ENCODE measurements at places on chromosomes 2 and 18.

DNA sequence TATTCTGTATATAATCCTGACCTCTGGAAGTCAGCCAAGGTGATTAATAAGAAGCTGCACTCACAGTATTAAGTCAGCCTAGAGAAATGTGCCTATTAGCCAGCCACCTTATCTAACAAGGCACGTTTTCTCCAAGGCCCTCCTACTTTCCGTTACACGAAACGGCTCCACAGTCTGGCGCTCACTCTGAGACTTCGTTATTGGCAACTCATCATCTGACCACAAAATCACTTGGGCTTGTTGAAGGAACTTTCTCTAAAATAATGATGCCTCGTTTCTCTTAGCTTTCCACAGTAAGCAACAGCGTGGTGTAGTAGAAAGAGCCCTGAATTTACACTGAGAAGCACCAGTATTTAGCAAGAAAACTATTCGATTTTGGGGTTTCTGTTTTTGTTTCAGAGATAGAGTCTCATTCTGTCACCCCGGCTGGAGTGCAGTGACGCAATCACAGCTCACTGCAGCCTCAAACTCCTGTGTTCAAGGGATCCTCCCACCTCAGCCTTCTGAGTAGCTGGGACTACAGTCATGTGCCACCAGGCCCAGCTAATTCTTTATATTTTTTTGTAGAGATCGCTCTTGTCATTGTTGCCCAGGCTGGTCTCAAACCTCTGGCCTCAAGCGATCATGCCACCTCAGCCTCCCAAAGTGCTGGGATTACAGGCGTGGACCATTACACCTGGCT lies 53.6 kb upstream of the SLC14A1 start:
- DNase-seq: no peak

DNA sequence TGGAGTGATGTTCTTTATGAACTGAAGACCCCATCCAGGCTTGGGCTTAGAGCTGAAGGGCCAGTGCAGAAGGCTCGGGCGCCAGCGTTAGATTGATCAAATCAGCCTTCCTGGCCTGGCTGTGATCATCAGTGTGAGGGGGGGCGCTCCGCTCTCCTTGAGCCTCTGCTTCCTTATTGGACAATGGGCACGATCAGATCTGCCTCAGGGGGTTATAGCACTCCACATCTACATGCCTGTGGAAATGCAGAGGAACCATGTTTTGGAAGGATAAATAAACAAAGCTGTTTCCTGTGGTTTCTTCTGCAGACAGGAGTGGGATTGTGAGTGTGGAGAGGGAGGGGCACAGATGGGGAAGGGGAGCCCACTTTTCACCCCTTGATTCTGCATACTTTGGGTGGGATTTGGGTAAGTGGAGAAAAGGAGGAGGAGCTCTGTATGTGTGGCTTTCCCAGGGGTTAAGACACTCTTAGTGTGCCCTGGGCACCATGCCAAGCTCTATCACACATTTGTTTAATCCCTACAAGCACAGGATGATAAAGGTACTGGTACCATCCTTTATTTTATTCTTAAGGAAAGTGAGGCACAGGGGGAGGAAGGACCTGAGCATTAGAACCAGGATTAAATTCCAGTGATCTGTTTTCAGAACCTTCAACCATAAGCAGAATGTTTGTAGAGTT lies 150.5 kb downstream of the EN1 start:
- no peak for DNase-seq

DNA sequence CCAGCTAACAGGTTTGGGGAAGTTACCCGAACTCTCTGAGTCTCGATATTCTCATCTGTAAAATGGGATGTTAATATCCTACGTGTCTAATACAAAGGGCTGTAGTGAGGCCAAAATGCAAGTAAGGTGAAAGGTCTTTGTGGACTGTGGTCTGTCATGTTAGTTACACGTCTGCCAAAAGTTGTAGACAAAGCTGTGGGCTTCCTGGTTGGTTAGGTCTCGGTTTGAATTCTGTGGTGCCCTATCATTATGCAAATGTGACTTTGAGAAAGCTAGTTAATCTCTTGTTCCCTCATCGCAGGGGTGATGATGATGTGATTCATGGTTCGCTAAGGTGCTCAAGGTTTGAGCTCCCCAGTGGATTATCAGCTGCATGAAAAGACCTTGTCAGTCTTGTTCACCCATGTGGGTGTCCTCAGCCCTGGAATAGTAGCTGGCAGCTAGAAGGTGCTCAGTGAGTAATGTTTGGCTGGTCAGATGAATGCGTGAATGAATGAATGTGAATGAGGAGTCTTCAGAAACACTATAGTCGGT lies 23.1 kb downstream of the TRIB2 start:
- DNase-seq: no peak

GRCh38 chr2:206721256-206721920 lies 3.2 kb upstream of the DYTN start:
- DNase-seq: no peak

- no peak for DNase-seq
These were observed 61.7 kb downstream of the MAP4K4 start for GRCh38 chr2:101759162-101759561.

GRCh38 chr18:55998801-55999385 lies 410.9 kb upstream of the TCF4 start:
- DNase-seq: no peak
